Stimulated activated CD8-positive, alpha-beta memory T cell treated with anti-CD3 and anti-CD28 coated beads, Interleukin-15, amount 100 ng/mL, for 4 hours (primary cell): ENCODE measurements at places on chromosomes 3 and 15.

- DNase-seq = no peak
Measured at GRCh38 chr3:113070681-113071113, 79.9 kb downstream of the GTPBP8 start.

DNA sequence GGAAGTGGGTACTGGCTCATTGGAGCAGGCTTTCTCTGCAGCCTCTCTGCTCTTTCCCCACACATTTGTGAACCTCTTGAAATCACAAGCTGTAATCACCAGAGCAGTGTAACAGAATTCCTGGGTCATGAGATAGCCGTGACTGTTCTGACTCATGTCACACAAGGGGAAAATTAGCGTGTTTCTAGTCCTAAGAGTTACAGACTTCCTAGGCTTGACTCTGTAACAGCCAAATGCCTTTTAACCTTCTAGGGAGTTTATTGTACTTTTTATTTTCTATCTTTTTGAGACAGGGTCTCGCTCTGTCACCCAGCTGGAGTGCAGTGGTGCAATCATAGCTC, 54.7 kb upstream of the TRAK1 start:
- DNase-seq = no peak

GRCh38 chr3:16513141-16514020, at the start of gene RFTN1:
TSS of gene RFTN1 (minus strand) at chr3:16513699. CDS start at chr3:16493869, 19,830 bp downstream.
- DNase-seq = peak; percentile 26

- DNase-seq = no peak
Measured at GRCh38 chr15:74817370-74817737, 4.7 kb downstream of the LMAN1L start.

- no peak for DNase-seq
Measured at GRCh38 chr15:101541501-101542292, 52.2 kb upstream of the PCSK6 start.

- DNase-seq = no peak
Measured at GRCh38 chr3:176193032-176193730, 1004.1 kb downstream of the TBL1XR1 start.

DNA sequence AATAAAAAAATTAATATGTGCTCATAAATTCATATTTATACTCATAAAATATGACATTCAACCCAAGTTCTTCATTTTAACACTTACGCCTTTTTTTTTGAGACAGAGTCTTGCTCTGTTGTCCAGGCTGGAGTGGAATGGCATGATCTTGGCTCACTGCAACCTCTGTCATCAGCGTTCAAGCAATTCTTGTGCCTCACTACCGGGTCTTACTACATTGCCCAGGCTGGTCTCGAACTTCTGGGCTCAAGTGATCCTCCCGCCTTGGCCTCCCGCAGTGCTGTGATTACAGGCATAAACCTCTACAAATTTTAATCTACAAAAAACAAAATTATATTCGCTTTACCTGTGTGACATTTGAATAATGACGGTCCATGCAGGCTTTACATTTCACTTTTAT, 74.1 kb upstream of the SNRPN start:
- no peak for DNase-seq

- no peak for DNase-seq
Measured at GRCh38 chr15:77715051-77715450, 82.3 kb upstream of the LINGO1 start.

DNA sequence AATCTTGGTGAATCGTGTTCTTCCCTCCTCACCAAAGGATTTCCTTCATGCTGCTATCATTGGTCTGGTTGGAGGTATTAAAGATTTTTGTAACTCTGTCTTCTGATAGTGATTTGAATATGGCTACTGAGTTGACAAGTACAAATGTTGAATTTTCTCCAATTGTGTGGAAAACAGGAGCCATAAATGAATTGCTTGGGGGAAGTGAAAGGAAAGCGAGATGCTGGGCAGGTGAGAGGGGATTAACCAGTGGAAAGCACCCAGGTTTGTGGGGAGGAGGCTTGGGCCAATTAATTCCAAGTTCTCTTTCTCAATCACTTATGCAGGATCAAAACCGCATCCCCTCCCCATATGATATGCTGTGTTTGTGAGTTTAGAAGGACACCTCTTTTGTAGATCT, 372.5 kb downstream of the IL20RB start:
- DNase-seq = no peak

- DNase-seq = no peak
Measured at GRCh38 chr3:15500107-15500724, 21.3 kb downstream of the COLQ start.

DNA sequence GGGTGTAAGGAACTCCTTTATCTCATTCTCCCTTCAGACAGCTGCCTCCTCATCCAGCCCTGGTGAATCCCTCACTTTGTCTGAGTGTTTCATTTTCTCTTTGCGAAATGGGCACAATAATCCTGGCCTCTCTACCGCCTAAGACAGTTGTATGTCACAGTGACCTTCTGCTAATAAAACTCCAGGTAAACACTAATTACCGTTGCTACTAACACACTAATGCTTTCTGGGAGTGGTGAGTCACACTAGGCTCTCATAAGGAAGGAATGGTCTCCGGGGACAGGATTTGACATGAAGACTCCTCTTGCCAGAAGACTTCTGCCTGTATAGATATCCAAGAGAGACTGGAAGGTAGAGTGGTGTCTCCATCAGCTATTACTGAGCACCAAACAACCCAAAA, 71.7 kb upstream of the SNRK start:
- no peak for DNase-seq

- no peak for DNase-seq
Measured at GRCh38 chr15:92079047-92079446, 225.5 kb downstream of the SLCO3A1 start.

- DNase-seq = no peak
Measured at GRCh38 chr15:80186066-80186465, 33.3 kb downstream of the FAH start.

DNA sequence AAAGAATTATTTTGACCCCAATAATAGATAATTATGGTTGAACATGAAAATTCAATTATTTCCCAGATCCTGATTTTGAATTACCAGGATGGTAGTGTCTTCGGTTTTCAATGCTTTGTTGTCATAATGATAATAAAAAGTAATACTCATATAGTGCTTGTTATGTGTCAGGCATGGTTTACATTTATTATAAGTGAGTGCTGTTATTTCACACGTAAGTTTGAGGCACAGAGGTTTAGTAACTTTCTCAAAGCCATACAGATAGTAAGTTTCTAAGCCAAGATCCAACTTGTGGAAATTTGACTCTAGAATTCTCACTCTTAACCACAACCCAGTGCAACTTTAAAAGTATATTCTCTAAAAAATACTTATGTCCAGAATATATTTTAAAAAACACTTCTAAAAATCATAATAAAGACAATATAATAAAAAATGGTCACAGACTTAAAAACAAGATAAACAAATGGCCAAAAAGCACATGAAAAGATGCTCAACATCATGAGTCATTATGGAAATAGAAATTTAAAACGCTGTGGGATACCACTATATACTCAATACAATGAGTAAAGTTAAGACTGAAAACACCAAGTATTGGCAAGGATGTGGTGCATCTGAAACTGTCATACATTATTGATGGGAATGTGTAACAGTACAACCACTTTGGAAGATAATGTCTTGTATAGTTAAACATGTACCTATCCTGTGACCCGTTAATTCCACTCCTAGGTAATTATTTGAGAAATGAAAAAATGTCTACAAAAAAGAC, 45.2 kb downstream of the SPRED1 start:
- no peak for DNase-seq

DNA sequence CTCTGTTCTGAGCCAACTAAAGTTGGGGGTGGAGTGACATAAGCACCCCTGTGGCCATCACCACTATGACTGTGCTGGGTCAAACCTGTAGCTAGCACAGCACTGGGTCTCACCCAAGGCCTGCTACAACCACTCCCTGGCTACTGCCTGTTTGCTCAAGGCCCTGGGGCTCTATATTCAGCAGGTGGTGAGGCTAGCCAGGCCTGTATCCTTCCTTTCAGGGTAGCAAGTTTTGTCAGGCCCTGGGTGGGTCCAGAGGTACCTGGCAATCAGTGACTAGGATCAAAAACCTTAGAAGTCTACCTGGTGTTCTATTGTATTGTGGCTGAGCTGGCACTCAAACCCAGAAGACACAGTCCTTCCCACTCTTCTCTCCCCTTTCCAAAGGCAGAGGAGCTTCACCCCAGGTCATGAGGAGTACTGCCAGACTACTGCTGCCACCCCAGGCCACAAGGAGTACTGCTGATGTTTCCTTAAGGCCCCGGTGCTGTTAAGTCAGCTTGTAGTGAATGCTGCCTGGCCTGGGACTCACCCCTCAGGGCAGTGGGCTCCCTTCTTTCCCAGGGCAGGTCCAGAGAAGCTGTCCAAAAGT, 170.8 kb downstream of the IGSF11 start:
- DNase-seq = no peak

GRCh38 chr3:23960649-23961048, 15.6 kb downstream of the NR1D2 start:
- no peak for DNase-seq

DNA sequence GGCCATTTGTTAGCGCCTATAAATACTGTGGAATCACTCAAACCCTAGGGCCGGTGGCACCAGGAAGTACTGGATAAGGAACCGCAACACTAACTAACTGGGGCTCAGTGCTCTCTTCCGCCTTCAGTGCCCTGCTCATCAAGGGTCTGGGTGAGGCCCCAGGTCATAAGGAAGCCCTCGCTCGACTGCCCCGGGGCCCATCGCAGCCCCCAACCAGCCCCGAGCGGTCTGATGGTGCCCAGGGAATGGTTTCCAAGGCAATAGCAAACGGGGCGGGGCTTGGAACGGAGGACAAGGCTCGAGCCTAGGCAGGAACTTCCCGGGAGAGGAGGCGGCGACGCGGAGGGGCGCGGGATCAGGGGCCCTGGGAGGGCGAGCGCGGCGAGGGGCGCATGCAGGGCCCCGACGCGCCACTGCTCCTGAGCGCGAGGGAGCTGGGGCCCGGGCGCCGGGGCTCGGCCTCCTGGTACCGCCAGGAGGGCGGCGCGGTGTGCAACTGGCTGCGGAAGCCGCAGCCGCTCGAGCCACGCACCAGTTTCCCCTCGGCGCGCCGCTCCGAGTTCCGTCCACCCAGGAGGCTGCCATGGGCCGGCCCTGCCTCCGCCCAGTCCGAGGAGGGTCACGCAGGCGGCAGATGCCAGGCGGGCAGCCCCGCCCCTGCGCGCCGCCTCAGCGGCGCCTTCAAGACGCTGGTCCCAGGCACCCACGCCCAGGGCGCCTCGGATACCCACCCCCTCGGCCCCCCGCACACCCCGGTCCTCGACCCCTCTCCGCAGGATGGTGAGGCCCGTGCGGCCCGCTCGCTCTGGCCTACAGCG, at the start of gene TTLL3:
Gene TTLL3 (plus strand): TSS at position 648 of the 818 bp plus-strand sequence. CDS start 400 bp downstream, outside the sequence.
- no peak for DNase-seq

- no peak for DNase-seq
Measured at GRCh38 chr3:121809249-121809648, 25.6 kb downstream of the IQCB1 start.

GRCh38 chr3:20904671-20905070, 718.7 kb upstream of the SGO1 start:
- DNase-seq = no peak

- DNase-seq = no peak
Measured at GRCh38 chr3:188911026-188911850, 260.5 kb upstream of the TPRG1 start.
